Right atrium auricular region (tissue), 2 donors: ENCODE measurements at places on chromosomes 1 and 21. TPM values are rescaled to one million over a fixed set of nuclear protein-coding genes. Genes with fewer than 3 reads are reported as not detected.

Gene SPRR2A
- total RNA-seq: not detected

Gene AKNAD1
- not detected for total RNA-seq

Gene LCE1A
- total RNA-seq: not detected

Gene SV2A
- 1.0 TPM for total RNA-seq

Gene ARMH1
- 0.19 TPM for total RNA-seq

Gene WNT9A
- 0.78 TPM for total RNA-seq

Gene NCDN
- 33.7 TPM for total RNA-seq

Gene NBPF6
- not detected for total RNA-seq

Gene DIRAS3
- 7.3 TPM for total RNA-seq

Gene PCP4
- 6.6 TPM for total RNA-seq

Gene IL19
- total RNA-seq: not detected

Gene SLC22A15
- 3.9 TPM for total RNA-seq

Gene CD1C
- total RNA-seq: 0.31 TPM
